ENCODE measurements at places on chromosomes 7 and 10. TPM values are rescaled to one million over a fixed set of nuclear protein-coding genes. Genes with fewer than 3 reads are reported as not detected.

DNA sequence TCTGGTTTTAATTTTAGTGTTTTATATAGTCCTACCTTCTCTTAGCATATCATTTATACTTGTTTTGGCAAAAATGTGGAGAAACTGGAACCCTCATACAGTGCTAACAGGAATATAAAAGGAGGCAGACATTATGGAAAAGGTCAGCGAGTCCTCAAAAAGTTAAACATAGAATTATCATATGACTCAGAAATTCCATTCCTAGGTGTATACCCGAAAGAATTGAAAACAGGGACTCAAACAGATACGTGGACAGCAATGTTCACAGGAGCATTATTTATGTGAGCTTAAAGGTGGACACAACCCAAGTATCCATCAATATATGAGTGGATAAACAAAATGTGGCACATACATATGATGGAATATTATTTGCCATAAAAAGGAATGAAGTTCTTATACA is 51.5 kb downstream of the VAX1 start:
- no peak for DNase-seq

DNA sequence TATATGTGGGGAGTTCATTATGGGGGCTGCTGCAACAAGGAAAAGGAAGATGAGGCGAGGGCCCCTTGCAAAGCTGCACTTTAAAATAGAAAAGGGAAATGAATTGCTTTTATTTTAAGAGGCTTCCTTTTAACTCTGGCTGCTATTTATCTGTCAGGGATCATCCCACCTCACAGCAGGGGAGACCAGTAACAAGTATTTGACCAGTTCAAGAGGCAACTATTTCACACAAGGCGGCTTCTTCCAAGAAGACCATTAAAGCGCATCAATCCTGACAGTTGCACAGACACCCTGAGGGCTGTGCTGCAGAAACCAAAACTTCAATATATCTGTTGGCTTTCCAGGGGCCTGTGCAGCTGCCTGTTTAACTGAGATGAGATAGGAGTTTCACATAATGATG is 1009.2 kb downstream of the SORCS3 start:
- DNase-seq = no peak

DNA sequence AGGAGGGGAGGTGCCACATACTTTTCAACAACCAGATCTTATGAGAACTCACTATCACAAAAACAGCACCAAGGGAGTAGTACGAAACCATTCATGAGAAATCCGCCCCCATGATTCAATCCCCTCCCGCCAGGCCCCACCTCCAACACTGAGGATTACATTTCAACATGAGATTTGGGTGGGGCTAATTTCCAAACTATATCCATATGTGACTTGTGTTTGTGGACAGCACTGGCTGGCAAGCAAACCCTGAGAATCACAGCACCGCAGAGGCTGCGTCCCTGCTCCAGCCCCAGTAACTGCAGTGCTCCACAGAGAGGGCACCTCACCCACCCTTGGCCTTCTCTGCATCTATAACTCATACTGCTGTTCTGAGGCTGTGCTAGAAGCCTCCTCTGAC is 211.2 kb upstream of the PODXL start:
- no peak for DNase-seq

GRCh38 chr10:31645786-31646185 is 282.8 kb downstream of the ARHGAP12 start:
- DNase-seq = no peak

- DNase-seq = no peak
Observed at GRCh38 chr10:69878038-69878437, 76.3 kb downstream of the COL13A1 start.

DNA sequence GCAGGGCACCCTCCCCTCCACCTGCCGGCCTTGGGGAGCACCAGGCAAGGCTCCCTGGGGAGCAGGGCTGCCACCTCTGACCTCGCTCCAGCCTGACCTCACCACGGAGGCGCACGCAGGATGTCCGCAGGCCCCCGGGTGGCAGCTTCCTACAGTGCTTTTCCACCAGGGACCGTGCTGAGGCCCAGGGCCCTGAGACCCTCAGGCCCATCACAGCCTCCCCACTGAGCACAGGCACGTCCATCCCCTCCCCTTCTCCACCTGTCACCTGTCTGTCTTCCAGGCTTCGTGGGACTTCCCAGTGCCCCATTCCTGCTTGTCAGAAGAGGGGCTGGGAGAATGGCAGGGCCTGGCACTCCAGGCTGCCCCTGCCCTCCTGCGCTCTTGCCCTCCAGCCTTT is 90.1 kb downstream of the LHPP start:
- no peak for DNase-seq

DNA sequence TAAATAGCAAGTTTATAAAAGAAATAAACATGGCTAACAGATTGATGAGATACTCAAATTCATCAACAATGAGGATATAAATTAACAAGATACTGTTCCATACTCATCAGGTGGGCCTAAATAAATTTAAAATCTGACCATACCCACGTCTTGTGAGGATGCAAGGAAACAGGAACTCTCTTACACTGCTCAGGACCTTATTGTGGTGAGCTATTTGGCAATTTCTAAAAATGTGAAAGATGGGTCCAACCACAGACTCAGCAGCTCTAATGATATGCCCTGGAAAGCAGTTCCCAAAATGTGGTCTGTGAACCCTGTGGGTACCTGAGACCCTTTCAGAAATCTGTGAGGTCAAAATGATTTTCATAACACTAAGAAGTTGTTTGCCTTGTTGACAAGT is 21.5 kb downstream of the RPP38 start:
- DNase-seq = no peak

ACTL6B gene
- total RNA-seq = 0.14 TPM

TDRD1 gene
- total RNA-seq = 2.0 TPM

NPM3 gene
- total RNA-seq = 17.7 TPM

Data from mucosa of gallbladder (tissue), 1 donor.